ENCODE measurements at places on chromosomes 13 and 19. TPM values are rescaled to one million over a fixed set of nuclear protein-coding genes. Genes with fewer than 3 reads are reported as not detected.
A peak's percentile ranks its signal among the peaks of the same experiment; 100 is the strongest.

- H3K27me3 ChIP-seq = no peaks in the 10 kb centered on the region
- H3K27ac ChIP-seq = no peak overlapping the region
- no peak overlapping the region for H3K4me3 ChIP-seq
- DNase-seq = no peak
Observed at GRCh38 chr19:10219678-10220077, 11.5 kb downstream of the S1PR2 start.

GRCh38 chr13:99237981-99238662 is 20.1 kb downstream of the GPR18 start:
- DNase-seq = no peak
- H3K36me3 ChIP-seq = peaks cover 19% of the 10 kb centered on the region
- no peak overlapping the region for H3K4me3 ChIP-seq
- H3K27ac ChIP-seq = no peak overlapping the region
- no peaks in the 10 kb centered on the region for H3K27me3 ChIP-seq
- H3K4me1 ChIP-seq = no peaks in the 10 kb centered on the region

- no peak overlapping the region for H3K4me3 ChIP-seq
- no peak overlapping the region for H3K27ac ChIP-seq
- H3K27me3 ChIP-seq = no peaks in the 10 kb centered on the region
- H3K36me3 ChIP-seq = no peaks in the 10 kb centered on the region
- H3K4me1 ChIP-seq = no peaks in the 10 kb centered on the region
Observed at GRCh38 chr13:29859971-29860370, 9.6 kb upstream of the UBL3 start.

DNA sequence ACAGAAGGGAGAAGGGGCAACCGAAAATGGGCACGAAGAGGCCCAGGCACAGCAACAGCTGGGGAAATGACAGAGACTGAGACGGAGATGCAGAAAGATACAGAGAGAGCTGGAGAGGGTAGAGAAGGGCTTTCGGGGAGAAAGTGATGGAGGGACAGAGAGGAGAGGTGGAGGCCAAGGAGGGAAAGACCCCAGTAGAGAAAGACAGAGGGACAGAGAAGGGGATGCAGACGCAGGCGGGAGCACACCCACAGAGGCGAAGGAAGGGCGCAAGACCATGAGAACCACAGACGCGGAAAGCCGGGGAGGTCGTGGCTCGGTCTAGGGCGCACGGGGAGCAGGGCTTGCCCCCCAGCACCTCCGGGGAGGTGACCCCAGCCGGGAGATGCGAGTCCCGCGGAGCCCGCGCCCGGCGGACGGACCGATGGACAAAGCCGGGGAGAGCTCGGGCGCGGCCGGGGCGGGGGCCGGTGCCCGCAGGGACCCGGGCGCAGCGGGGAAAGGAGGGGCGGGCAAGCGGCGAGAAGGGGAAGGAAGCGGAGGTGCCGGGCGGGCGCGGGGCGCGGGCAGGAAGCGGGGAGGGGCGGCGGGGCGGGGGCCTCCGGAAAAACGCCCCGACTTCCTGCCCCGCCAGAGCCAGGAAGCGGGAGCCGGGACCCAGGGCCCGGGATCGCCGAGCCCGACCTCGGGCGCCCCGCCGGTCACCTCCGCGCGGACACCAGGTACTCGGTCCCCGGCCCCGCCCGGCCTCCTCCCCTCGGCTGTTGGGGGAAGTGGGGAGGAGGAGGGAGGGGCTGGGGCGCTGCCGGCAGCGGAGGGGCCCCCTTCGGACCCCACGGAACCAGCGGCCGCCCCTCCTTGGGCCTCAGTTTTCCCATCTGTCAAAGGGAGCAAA is at the start of gene ARHGEF1:
Gene ARHGEF1 (plus strand): TSS at position 617 of the 895 bp plus-strand sequence. CDS start 4,899 bp downstream, outside the sequence.
- peaks cover 4% of the 10 kb centered on the region for H3K27me3 ChIP-seq
- peak within 1 kb of the TSS; percentile 82 for H3K27ac ChIP-seq
- peak; percentile 57 for DNase-seq
- H3K4me1 ChIP-seq = peaks cover 28% of the 10 kb centered on the region

DNA sequence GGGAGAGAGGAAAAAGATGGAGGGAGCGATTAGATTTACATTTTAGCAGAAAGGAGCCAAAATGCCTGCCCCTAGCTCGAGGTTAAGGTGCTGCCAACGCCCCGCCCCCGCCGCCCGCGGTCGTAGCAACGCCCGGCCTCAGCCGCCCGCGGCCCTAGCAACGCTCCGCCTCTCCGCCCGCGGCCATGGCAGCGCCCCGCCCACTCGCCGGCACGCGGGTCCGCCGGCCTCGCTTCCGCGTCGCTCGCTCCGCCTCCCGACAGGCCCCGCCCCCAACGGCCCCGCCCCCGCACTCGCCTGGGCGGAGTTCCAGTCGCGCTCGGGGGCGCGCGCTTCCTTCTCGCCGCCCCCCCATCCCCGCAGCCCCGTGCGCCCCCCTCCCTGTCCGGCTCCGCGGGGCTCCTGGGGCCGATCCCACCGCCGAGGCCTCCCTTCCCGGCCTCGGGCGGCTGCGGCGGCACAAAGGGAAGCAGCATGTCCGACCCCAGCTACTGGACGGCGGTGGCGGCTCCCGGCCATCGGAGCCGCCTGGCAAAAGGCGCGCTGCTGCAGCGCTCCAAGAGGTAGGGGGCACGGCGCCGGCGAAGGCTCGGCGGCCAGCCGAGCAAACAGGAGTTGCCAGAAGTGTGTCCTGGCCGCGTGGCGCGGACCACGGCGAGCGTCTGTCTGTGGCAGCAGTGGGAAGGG is 20.3 kb downstream of the MAST3 start:
- no peaks in the 10 kb centered on the region for H3K27me3 ChIP-seq
- peak overlapping the region; percentile 61 for H3K4me3 ChIP-seq
- DNase-seq = peak; percentile 93

DNA sequence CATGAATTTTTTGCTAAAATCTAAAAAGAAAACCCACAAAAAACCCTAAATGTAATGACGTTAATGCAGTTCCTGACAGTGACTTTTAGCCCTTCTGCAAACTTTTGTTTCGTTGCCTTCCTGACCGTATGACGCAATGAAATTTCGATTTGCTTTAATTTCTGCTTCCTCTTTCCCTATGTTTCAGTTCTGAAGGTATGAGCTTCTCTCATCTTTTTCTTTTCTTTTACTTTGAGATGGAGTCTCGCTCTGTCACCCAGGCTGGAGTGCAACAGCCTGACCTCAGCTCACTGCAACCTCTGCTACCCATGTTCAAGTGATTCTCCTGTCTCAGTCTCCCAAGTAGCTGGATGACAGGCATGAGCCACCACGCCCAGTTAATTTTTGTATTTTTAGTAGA is 6.1 kb upstream of the LILRA5 start:
- H3K4me3 ChIP-seq = no peak overlapping the region
- no peaks in the 10 kb centered on the region for H3K4me1 ChIP-seq
- no peak overlapping the region for H3K27ac ChIP-seq
- peak; percentile 52 for DNase-seq
- H3K27me3 ChIP-seq = no peaks in the 10 kb centered on the region

DNA sequence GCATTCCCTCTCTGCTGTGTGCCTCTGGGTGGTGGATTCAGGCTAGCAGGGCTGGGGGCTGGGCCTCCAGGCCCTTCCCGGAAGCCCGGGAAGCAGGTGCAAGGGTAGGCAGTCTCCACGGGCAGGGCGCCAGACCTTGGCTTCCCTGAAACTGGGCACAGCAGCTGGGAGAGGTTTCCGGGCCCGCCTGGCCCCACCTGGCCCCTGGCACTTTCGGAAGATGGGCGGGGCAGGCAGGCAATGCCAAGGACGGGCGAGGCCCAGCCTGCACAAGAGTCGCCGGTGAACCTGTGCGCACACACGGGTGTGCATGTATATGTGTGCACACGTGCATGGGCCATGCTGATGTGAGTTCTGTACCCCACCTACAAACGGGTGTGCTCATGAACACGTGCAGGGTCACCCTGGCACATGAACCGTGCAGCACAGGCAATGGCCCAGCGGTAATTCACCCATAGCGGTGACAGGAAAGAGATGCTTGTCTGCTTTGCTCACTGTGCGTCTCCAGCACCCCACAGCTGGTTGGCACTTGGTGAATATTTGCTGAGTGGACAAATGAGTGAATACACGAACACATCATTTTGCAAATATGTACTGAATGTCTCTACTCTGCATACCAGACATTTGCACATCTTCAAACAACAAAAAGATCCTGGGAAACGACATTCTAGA is 15.3 kb downstream of the GADD45B start:
- peaks cover 30% of the 10 kb centered on the region for H3K27me3 ChIP-seq
- H3K4me3 ChIP-seq = no peak overlapping the region
- peaks cover 61% of the 10 kb centered on the region for H3K4me1 ChIP-seq
- no peaks in the 10 kb centered on the region for H3K36me3 ChIP-seq
- H3K27ac ChIP-seq = no peak overlapping the region
- DNase-seq = peak; percentile 66

- H3K27ac ChIP-seq = no peak overlapping the region
- H3K36me3 ChIP-seq = no peaks in the 10 kb centered on the region
- no peak for DNase-seq
- peaks cover 26% of the 10 kb centered on the region for H3K27me3 ChIP-seq
- peaks cover 4% of the 10 kb centered on the region for H3K4me1 ChIP-seq
Observed at GRCh38 chr19:5557691-5558090, 10.1 kb downstream of the TINCR start.

GRCh38 chr19:19849056-19849455 is 16.6 kb upstream of the ZNF253 start:
- no peak overlapping the region for H3K4me3 ChIP-seq
- no peak for DNase-seq
- H3K27me3 ChIP-seq = no peaks in the 10 kb centered on the region

GRCh38 chr19:38362076-38362945 is 12.1 kb upstream of the PSMD8 start:
- H3K27ac ChIP-seq = peak overlapping the region; percentile 42
- H3K27me3 ChIP-seq = peaks cover 60% of the 10 kb centered on the region
- peak; percentile 59 for DNase-seq
- no peaks in the 10 kb centered on the region for H3K36me3 ChIP-seq

DNA sequence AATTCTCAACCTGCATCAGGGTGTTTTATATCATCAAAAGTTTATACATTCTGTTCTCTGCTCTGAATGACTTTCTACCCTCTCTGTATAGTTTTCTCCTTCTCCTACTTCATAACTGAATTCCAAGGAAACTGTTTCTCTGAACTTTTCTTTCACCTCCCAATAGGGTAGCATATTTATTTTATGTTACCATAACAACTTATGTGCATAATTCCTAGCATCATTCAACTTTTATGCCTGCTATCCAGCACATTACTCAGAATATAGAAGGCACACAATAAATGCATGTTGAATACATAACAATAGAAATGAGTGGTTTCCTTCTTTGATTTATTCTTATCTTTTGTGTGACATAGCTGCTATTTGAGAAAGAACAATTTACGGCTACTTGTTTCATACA is 2385.0 kb downstream of the PCDH9 start:
- H3K4me1 ChIP-seq = no peaks in the 10 kb centered on the region
- no peaks in the 10 kb centered on the region for H3K36me3 ChIP-seq
- no peak overlapping the region for H3K27ac ChIP-seq
- H3K27me3 ChIP-seq = no peaks in the 10 kb centered on the region
- peak; percentile 3 for DNase-seq
- H3K4me3 ChIP-seq = no peak overlapping the region

DNA sequence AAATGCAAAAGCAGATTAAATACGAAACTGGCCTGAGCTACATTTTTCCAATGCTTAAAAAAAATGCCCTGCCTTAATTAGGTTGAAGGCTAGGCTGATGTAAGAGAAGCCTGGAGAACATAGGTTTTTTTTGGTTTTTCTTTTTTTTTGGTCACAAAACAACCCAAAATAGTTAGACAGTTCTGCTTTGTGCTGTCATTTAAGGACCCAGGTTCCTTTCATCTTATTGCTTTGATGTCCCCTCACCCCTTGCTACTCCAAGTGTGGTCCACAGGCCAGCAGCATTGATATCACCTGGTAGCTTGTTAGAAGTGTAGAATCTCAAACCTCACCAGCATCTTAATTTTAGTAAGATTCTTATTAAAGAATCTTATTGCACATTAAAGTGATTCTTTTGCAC is 14.4 kb downstream of the TDRD3 start:
- no peak for DNase-seq
- no peak overlapping the region for H3K27ac ChIP-seq
- no peak overlapping the region for H3K4me3 ChIP-seq
- no peaks in the 10 kb centered on the region for H3K27me3 ChIP-seq
- no peaks in the 10 kb centered on the region for H3K4me1 ChIP-seq
- H3K36me3 ChIP-seq = no peaks in the 10 kb centered on the region

- no peaks in the 10 kb centered on the region for H3K4me1 ChIP-seq
- H3K4me3 ChIP-seq = no peak overlapping the region
- no peak overlapping the region for H3K27ac ChIP-seq
- no peak for DNase-seq
- H3K27me3 ChIP-seq = no peaks in the 10 kb centered on the region
Observed at GRCh38 chr19:7272856-7273578, 21.2 kb downstream of the INSR start.

DNA sequence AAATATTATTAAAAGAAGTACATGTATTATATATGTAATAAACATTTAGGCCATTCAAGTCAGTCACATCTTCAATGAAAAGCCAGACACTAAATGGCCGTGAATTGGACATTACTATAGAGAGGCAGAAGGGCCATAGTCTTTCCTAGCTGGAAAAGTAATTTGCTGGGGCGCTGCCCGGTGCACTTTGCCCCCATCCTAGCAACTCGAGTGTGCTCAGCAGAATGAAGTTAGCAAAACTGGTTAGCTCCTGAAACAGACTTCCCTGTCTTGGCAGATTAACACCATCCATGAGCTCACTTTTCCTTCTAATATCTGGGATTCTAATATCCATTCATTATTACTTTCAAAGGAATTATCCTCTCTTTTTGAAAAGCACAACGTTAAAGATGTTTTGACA is 2.8 kb upstream of the SPRYD7 start:
- peak; percentile 14 for DNase-seq
- H3K36me3 ChIP-seq = no peaks in the 10 kb centered on the region
- H3K4me1 ChIP-seq = peaks cover 7% of the 10 kb centered on the region
- H3K27me3 ChIP-seq = no peaks in the 10 kb centered on the region
- H3K4me3 ChIP-seq = no peak overlapping the region

DNA sequence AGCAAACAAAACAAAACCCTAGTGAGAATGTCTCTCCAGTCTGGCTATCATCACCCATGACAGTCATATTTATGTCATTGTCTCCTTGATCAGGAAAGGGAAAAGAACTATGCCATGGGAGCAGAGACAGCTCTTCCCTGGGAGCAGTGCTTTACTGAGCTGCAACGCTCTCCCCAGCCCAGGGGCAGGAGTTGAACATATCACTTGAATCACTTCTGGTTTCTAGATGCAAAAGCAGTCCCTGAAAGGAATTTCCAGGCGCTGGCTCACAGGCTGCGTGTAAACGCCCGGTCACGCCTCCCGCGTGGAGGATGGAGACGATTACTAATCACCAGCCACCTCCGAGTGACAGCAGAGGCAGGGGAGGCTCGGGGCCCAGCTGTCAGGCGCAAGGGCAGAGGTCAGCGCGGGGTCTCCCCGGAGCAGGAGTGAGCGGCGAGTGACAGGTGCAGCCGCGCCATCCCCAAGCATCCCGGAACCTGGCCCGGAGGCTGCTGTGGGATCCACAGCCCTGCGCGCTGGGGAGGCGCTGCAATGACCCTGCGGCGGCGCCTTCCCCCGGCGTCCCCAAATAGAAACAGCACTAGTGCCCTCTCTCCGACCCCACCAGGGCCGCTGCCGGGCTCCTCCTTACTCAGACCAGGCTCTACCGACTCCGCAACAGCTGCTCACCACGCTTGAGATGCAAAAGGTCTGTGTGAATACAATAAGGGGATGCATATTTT is 23.5 kb upstream of the DCLK1 start:
- H3K27ac ChIP-seq = peak overlapping the region; percentile 81
- DNase-seq = peak; percentile 79
- H3K4me1 ChIP-seq = peaks cover 24% of the 10 kb centered on the region
- H3K36me3 ChIP-seq = no peaks in the 10 kb centered on the region

Gene PSG11
- total RNA-seq = 0.75 TPM

Gene SCEL
- total RNA-seq = 0.04 TPM

Gene PSG1
- 0.80 TPM for total RNA-seq

Gene NDUFA7
- total RNA-seq = 54.7 TPM

Gene SPINT2
- total RNA-seq = 2.6 TPM

Gene KLC3
- 0.09 TPM for total RNA-seq

Gene CLEC17A
- total RNA-seq = not detected

Gene KRTDAP
- total RNA-seq = 0.18 TPM

Gene ITGBL1
- total RNA-seq = 12.9 TPM

Gene CCDC8
- total RNA-seq = 73.9 TPM
